Panc1 (cell line): ENCODE measurements at places on chromosomes 2 and 18.

- no peak for DNase-seq
Observed at GRCh38 chr2:71826299-71826698, 321.4 kb downstream of the CYP26B1 start.

GRCh38 chr2:158533009-158533408, 76.3 kb downstream of the PKP4 start:
- DNase-seq, result no peak

- no peak for DNase-seq
Observed at GRCh38 chr2:66982766-66983165, 414.4 kb upstream of the ETAA1 start.

- DNase-seq, result no peak
Observed at GRCh38 chr2:43481927-43482542, 113.8 kb downstream of the THADA start.

DNA sequence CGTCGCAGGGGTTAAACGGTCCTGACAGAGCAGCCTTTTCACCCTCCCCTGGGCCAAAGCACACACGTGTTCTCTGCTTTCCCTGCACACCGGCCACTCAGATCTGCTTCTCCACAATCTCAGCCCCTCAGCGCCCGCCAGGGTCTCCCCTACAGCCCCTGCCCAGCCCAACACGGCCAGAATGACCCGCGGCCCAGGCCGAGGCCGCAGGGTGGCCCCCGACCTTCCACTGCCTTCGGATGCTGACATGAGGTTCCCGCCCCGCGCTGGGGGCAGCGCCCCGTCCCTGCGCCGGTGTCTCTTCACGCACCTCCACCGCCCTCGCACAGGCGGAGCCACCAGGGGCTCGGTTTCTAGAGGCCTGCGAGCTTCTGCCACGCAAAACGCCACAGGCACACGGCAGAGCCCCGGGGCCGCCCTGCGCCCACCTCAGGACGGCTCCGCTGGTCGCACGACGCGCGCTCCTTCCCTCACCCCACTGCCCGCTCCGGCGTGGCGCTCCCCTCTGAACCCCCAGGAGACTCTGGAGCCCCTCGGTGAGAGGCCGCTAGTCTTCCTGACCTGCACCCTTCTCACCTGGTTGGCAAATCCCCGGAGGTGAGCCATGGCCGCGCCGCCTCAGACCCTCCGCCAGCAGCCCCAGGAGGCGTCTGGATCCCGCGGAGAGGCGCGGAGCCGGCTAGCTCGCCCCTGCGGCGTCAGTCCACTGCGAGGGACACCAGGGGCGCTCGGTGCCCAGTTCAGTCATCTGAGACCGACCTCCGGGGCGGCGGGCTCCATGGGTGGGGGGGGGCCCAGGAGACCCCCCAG, 749 bp downstream of the STK25 start:
- no peak for DNase-seq

DNA sequence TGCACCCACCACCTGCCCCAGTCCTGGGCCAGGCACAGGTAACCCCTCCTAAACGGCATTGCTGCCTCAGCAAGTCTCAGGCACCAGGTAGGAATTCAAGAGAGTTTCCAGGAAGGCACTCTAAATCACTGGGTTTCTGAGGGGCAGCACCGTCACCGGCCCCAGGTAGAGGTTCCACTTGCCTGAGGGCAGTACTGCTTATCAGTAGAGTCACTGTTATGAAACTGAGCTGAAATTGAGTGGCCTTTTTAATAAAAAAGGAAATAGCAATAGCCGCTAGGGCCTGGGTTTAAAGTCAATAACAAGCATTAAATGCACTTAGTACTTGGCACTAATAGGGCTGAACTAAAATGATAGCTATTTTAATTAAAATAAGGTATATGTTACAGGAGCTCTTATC, 653.7 kb downstream of the METTL4 start:
- DNase-seq, result no peak
